Parietal lobe (tissue), 2 donors: ENCODE measurements at places on chromosomes 16 and 17. TPM values are rescaled to one million over a fixed set of nuclear protein-coding genes. Genes with fewer than 3 reads are reported as not detected.

Gene ZNF597
- 5.0 TPM for total RNA-seq

Gene RNF112
- total RNA-seq: 47.6 TPM

Gene NOG
- total RNA-seq: 3.1 TPM

Gene DOC2A
- total RNA-seq: 17.2 TPM

Gene DNAH9
- total RNA-seq: 3.4 TPM

Gene NEUROD2
- 116 TPM for total RNA-seq

Gene OR2C1
- total RNA-seq: 0.94 TPM

Gene CLDN6
- total RNA-seq: 0.63 TPM

Gene HEXIM2
- 7.5 TPM for total RNA-seq

Gene TCAP
- 2.5 TPM for total RNA-seq

Gene KRTAP3-2
- total RNA-seq: not detected

Gene VAMP2
- total RNA-seq: 40.7 TPM
